Fibroblast of lung (primary cell): ENCODE measurements at places on chromosomes 4 and X. TPM values are rescaled to one million over a fixed set of nuclear protein-coding genes. Genes with fewer than 3 reads are reported as not detected.

DNA sequence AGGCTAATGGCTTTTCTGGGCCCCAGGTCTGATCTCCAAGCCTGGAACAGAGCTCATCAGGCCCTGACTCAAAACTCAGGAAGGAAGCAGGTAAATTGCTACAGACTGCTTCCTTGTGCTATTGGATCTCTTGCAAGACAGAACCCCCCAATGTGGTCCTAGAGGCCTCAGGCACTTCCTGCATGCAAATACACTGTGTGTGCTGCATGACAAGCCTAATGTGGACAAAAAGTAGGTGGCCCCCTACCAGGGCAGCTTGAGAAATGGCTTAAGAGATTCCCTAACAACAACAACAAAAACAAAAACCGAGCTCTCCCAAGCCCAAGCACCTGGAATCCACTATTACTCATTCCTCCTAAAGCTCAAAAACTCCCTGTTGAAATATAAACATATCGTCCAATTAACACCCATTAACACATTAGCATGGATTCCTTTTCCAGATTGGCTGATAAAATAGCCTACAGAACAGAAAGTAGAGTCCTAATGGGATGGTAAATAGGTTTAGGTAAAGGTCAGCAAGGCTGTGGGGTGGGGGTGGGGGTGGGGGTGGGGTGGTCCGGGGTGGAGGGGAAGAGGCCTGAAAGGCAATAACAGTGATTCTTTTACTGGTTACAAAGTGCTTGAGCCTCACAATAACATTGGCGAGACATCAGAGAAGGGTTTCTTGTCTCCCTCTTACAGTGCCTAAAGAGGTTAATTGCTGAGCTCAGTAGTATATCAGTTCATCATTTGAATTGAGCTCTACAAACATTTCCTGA is 24.1 kb upstream of the FGF16 start:
- no peaks in the 10 kb centered on the region for H3K27me3 ChIP-seq
- no peaks in the 10 kb centered on the region for H3K4me1 ChIP-seq
- no peak for DNase-seq
- no peak overlapping the region for H3K27ac ChIP-seq
- no peak overlapping the region for H3K4me3 ChIP-seq

DNA sequence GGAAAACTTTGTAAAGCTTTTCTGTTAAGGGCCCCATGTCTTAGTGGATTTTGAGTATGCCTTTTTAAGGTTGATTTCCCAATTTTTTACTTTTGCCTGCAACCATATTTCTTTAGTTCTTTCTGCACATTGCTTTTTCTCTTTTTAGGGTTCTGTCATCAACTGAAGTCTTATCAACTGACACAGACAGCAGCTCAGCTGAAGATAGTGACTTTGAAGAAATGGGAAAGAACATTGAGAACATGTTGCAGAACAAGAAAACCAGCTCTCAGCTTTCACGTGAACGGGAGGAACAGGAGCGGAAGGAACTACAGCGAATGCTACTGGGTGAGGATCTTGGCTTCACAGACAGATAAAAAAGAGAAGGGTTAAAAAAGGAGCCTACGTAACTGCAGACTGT is 27.8 kb downstream of the TAF1 start:
- H3K27me3 ChIP-seq = no peaks in the 10 kb centered on the region
- H3K4me1 ChIP-seq = no peaks in the 10 kb centered on the region
- no peak overlapping the region for H3K4me3 ChIP-seq
- H3K27ac ChIP-seq = no peak overlapping the region

DNA sequence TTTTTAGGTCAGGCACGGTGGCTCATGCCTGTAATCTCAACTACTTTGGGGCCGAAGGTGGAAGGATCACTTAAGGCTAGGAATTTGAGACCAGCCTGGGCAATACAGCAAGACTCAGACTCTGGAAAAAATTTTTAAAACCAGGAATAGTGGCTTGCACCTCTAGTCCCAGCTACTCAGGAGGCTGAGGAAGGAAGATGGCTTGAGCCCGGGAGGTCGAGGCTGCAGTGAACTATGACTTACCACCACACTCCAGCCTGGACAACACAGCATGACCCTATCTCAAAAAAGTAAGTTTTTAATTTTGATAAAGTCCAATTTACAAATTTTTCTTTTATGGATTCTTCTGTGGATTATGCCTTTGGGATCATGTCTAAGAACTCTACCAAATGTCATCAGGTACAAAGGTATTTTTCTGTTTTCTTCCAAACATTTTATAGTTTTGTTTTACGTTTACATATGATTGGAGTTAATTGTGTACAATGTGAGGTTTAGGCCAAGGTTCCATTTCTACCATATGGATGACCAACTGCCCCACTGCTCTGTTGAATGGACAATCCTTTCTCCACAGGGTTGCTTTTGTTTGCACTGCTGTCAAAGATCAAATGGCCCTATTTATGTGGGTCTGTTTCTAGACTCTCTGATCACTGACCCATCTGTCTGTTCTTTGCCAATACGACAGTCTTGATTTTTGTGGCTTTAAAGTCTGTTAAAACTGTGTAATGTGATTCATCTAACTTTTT is 48.2 kb downstream of the CPLX1 start:
- no peak overlapping the region for H3K4me3 ChIP-seq
- H3K27me3 ChIP-seq = no peaks in the 10 kb centered on the region
- H3K27ac ChIP-seq = no peak overlapping the region
- H3K36me3 ChIP-seq = peaks cover 19% of the 10 kb centered on the region

- H3K4me1 ChIP-seq = no peaks in the 10 kb centered on the region
- H3K4me3 ChIP-seq = no peak overlapping the region
- DNase-seq = no peak
- no peaks in the 10 kb centered on the region for H3K27me3 ChIP-seq
These were observed 38.5 kb upstream of the POU3F4 start for GRCh38 chrX:83469551-83469950.

DNA sequence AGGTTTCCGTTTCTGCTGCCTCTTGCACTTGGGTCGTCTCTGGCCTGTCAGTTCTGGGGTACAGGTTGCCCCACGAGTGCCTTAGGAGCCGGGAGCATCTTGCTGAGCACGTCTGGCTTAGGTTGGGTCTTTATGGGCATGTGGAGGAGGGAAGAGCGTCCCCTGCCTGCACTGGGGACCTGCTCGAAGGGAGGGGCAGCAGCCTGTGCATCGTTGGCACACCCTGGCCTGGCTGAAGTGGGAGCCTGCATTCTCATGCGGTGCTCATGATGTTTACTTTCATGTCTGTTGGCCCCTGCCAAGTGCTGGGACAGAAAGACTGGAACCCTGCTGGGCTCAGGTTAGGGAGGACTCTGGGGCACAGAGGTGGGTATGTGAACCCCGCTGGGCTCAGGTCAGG is 23.8 kb upstream of the TADA2B start:
- H3K27ac ChIP-seq = no peak overlapping the region
- no peak overlapping the region for H3K4me3 ChIP-seq
- H3K4me1 ChIP-seq = peaks cover 7% of the 10 kb centered on the region
- H3K27me3 ChIP-seq = no peaks in the 10 kb centered on the region
- no peak for DNase-seq

GRCh38 chr4:183205193-183205592 is 106.1 kb downstream of the WWC2 start:
- no peak overlapping the region for H3K27ac ChIP-seq
- H3K27me3 ChIP-seq = no peaks in the 10 kb centered on the region
- peaks cover 10% of the 10 kb centered on the region for H3K4me1 ChIP-seq
- H3K4me3 ChIP-seq = no peak overlapping the region

DNA sequence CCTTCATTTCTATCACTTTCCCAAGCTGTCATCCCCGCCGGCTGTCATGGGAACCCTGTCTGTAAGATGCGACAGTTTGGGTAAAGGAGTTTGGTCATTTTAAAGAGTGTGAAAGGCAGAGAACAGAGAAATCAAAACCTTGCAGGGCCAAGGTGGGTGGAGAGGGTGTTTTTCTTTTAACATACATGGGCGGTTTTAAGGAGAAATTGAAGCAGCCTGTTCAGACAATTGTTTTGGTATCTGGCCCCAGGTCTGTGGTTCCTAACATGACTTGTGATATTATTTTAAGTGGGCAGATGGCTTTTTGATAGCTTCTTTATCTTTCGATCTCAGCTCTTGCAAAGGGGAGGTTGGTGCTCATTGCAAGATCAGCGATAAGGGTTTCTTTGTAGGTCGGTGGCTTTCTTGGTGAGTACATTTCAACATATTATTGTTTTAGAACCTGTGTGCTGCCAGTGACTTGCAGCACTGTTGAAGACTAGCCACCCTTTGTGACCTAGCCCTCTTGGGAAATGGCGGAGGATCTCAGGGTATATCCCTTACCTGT is 3.7 kb downstream of the PPP1R3F start:
- no peak overlapping the region for H3K4me3 ChIP-seq
- no peak for DNase-seq
- no peaks in the 10 kb centered on the region for H3K36me3 ChIP-seq
- no peaks in the 10 kb centered on the region for H3K27me3 ChIP-seq
- H3K27ac ChIP-seq = no peak overlapping the region
- no peaks in the 10 kb centered on the region for H3K4me1 ChIP-seq

DNA sequence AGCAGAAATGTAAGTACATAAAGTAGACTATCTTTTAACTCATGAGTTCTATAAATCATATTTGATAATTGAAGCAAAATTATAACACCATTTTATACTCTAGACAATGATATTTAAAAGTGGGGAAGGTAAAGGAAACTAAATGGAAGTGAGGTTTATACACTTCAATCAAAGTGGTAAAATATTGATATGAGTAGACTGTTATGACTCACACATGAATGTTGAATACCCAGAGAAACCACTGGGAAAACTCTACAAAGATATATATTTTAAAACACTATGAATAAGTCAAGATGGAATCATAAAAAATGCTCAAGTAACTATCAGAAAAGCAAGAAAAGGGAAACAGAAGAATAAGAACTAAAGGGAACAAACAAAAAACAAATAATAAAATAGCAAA is 8.4 kb downstream of the VSIG1 start:
- H3K4me1 ChIP-seq = no peaks in the 10 kb centered on the region
- H3K36me3 ChIP-seq = no peaks in the 10 kb centered on the region
- no peak for DNase-seq
- no peak overlapping the region for H3K4me3 ChIP-seq

GRCh38 chrX:13597874-13598273 is 28.5 kb downstream of the EGFL6 start:
- H3K4me1 ChIP-seq = no peaks in the 10 kb centered on the region
- H3K4me3 ChIP-seq = no peak overlapping the region
- H3K27ac ChIP-seq = no peak overlapping the region
- peak; percentile 3 for DNase-seq
- H3K36me3 ChIP-seq = no peaks in the 10 kb centered on the region

- DNase-seq = no peak
- no peaks in the 10 kb centered on the region for H3K4me1 ChIP-seq
- H3K4me3 ChIP-seq = no peak overlapping the region
- no peaks in the 10 kb centered on the region for H3K36me3 ChIP-seq
- H3K27ac ChIP-seq = no peak overlapping the region
These were observed 58.0 kb upstream of the CCSER1 start for GRCh38 chr4:90069151-90069550.

GRCh38 chrX:15524417-15524816 is 23.8 kb downstream of the BMX start:
- H3K27me3 ChIP-seq = no peaks in the 10 kb centered on the region
- H3K36me3 ChIP-seq = no peaks in the 10 kb centered on the region
- H3K27ac ChIP-seq = no peak overlapping the region
- H3K4me1 ChIP-seq = no peaks in the 10 kb centered on the region

DGKK gene
- polyA plus RNA-seq = not detected in 2 replicates

SLC6A14 gene
- polyA plus RNA-seq = not detected in 2 replicates

GPRASP2 gene
- polyA plus RNA-seq = 8.8 and 12.9 TPM in 2 replicates

GRID2 gene
- 0.02 and 0.07 TPM in 2 replicates for polyA plus RNA-seq

TEX13C gene
- polyA plus RNA-seq = not detected in 2 replicates

PNMA6F gene
- polyA plus RNA-seq = not detected in 2 replicates

LIMCH1 gene
- polyA plus RNA-seq = 2.3 and 4.6 TPM in 2 replicates

KLHL34 gene
- polyA plus RNA-seq = 0.01 TPM in 1 of 2 replicates, not detected in the other
